Ovary (tissue), 10 donors: ENCODE measurements at places on chromosomes 13 and 19.
A peak's percentile ranks its signal among the peaks of the same experiment; 100 is the strongest.

- no peaks in the 10 kb centered on the region for H3K36me3 ChIP-seq
- H3K27ac ChIP-seq, result peak overlapping the region; percentile 92
- no peaks in the 10 kb centered on the region for H3K27me3 ChIP-seq
- H3K4me1 ChIP-seq, result peaks cover 35% of the 10 kb centered on the region
- H3K4me3 ChIP-seq, result peak overlapping the region; percentile 64
Observed at GRCh38 chr19:42284066-42284501, 15.0 kb downstream of the CIC start.

DNA sequence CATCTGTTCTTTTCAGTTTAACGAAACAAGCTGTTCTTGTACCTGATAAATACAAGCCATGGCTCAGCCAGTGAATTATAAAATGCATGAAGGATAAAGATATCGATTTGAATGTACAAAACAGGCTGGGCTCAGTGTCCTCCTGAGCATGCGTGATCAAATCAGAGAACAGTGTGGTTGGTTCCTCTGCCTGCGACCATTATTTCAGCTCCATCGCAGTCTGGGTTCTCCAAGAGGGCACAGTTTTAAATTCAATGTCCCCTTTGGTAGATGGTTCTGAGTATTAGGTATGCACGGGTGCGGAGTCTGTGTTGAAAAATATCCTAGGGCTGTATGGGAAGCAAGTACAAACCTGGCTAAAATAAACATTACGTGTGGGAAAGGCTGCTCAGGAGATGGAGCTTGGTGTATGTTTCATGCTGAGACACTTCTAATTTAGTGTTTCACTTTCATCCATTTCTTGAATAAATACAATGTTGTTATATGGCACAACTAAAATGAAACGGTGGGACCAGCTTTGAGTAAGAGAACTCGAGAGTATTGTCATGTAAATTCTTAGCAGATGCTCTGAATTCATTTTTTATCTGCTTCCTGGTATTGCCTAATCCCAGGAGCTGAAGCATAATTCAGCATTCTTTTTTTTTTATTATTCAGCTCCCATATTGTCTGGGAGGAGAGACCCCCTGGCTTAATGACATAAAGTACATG is 458.7 kb downstream of the MYO16 start:
- H3K4me1 ChIP-seq, result no peaks in the 10 kb centered on the region
- H3K4me3 ChIP-seq, result no peak overlapping the region
- H3K27ac ChIP-seq, result no peak overlapping the region
- H3K27me3 ChIP-seq, result no peaks in the 10 kb centered on the region
- no peak for DNase-seq

- DNase-seq, result no peak
- H3K27ac ChIP-seq, result no peak within 1 kb of the TSS
Observed at GRCh38 chr19:7874076-7874896, at the start of gene PRR36. Gene PRR36, minus strand, starts transcription at chr19:7874390. Its CDS starts 701 bp downstream, at chr19:7873689.

DNA sequence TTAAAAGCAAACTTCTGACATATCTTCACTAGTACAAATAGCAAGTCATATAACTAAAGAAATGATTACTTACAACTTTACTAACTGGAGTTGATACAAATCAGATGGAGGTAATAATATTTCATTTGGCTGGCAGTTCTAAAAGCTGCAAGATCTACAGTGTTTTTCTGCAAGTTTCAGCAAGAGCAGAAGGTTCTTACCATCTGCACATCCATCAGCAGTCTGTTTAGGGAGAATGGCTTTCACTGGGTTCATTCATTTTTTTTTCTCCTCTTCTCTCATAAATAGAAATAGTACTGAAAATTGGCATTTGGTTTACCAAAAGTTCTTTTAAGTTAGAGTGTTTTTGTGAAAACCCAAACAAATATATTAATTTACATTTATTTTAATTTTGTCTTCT is 3.1 kb upstream of the SHISA2 start:
- no peak overlapping the region for H3K27ac ChIP-seq
- no peak overlapping the region for H3K4me3 ChIP-seq
- no peaks in the 10 kb centered on the region for H3K36me3 ChIP-seq
- DNase-seq, result no peak
- peaks cover 4% of the 10 kb centered on the region for H3K4me1 ChIP-seq

GRCh38 chr13:73210218-73210883 is 151.5 kb downstream of the KLF5 start:
- no peak overlapping the region for H3K27ac ChIP-seq
- H3K4me1 ChIP-seq, result no peaks in the 10 kb centered on the region
- DNase-seq, result no peak
- H3K4me3 ChIP-seq, result no peak overlapping the region
- H3K27me3 ChIP-seq, result no peaks in the 10 kb centered on the region

- no peak for DNase-seq
- no peaks in the 10 kb centered on the region for H3K27me3 ChIP-seq
- no peaks in the 10 kb centered on the region for H3K36me3 ChIP-seq
- no peak overlapping the region for H3K4me3 ChIP-seq
- no peak overlapping the region for H3K27ac ChIP-seq
Observed at GRCh38 chr19:45082170-45082569, 3.1 kb downstream of the GEMIN7 start.

GRCh38 chr19:55149078-55150003 is at the start of gene TNNT1:
Gene TNNT1, minus strand, starts transcription at chr19:55149206. Its CDS starts 2,049 bp downstream, at chr19:55147157.
- no peak for DNase-seq
- no peaks in the 10 kb centered on the region for H3K4me1 ChIP-seq
- no peak within 1 kb of the TSS for H3K27ac ChIP-seq
- no peak within 1 kb of the TSS for H3K4me3 ChIP-seq

DNA sequence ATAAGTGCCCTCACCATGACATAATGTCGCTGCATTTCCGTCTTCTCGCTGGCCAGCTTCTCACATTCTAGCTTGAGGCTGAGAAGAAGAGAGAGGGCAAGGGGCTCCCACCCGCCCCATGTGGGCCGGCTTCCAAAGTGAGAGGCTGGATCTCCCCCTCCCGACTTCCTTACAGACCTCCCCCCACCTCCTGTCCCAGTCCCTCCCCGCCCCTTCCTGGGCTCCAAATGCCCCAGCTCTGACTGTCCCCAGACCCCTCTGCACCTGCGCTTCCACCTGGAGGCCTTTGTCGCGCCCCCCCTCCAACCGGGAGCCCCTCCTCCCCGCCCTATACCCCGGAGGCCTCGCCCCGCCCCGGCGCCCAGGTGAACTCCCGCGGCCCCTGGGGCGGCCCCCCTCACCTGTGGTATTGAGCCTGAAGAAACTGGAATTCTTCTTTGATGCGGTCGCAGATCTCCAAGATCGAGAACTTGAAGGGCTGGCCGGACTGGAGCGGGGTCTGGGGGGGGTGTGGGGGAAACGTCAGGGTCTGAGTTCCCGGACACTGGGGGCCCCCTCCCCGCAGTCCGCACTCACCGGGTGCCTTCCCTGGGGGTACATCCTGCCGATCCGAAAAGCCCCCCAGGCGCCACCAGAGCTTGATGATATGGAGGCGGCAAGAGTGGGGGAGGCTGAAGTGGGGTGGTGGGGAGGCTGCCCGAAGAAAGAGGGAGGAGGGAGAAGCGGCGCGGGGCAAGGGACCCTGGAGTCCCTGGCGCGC is 595 bp downstream of the TLE2 start:
- H3K27ac ChIP-seq, result peak overlapping the region; percentile 51
- peak; percentile 53 for DNase-seq
- H3K4me1 ChIP-seq, result no peaks in the 10 kb centered on the region
- H3K4me3 ChIP-seq, result peak overlapping the region; percentile 76
- H3K36me3 ChIP-seq, result no peaks in the 10 kb centered on the region

DNA sequence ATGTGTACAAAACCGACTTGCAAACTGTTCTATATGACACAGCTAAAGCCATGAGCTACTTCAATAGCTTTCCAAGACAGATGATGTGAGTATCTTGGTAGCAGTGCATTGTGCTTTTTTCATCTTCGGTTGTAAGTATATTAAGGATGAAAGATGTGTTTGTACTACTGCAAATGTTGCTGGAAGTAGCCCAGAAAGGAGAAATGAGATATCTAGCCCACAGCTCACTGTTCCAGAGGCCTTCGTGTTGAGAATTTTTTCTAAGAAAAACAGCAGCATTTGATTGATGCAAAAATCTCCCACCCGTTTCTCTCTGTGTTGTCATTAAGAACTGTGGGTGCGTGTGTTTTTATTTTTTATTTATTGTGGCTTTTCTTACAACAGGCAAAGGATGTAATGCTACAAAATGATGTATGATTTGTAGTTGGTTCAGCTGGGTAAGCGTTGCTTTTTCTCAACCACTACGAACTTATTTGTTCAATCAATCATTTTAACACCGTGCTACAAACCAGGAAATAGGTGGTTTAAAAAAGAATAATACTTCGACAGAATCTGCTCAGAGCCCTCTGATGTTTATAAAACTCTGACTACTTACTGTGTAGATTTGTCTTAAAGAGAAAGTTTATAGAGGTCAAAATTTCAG is 41.6 kb upstream of the RFC3 start:
- no peaks in the 10 kb centered on the region for H3K4me1 ChIP-seq
- no peak overlapping the region for H3K27ac ChIP-seq
- no peaks in the 10 kb centered on the region for H3K27me3 ChIP-seq
- H3K36me3 ChIP-seq, result no peaks in the 10 kb centered on the region

- H3K4me1 ChIP-seq, result no peaks in the 10 kb centered on the region
- no peak overlapping the region for H3K27ac ChIP-seq
- H3K4me3 ChIP-seq, result no peak overlapping the region
Observed at GRCh38 chr13:41467425-41467945, 10.1 kb downstream of the RGCC start.

- H3K36me3 ChIP-seq, result no peaks in the 10 kb centered on the region
- no peaks in the 10 kb centered on the region for H3K27me3 ChIP-seq
- no peak for DNase-seq
- no peaks in the 10 kb centered on the region for H3K4me1 ChIP-seq
Observed at GRCh38 chr13:83620530-83621220, 261.6 kb downstream of the SLITRK1 start.

DNA sequence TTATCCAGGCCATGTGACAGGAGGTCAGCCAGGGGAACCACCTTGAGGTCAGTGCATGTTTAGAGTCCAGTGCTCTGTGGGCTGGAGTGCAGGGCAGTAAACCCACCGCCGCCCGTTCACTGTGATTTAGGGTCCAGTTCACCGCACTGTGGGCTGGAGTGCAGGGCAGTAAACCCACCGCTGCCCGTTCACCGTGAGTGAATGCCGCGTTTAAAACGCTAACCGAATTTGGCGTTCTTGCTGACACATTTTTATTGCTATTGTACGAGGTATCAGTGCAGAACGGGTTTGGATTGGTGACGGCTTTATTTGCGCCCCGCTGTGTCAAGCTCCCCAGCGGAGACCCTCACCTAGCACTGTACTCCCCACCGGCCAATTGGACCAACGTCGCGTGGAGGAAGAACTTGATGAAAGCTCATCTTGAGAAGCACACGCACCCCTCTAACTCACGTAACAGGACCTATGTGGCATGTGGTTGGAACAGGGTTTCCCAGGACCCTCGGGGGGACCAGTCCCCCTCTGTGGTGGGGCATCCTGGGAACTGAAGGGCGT is 27.9 kb downstream of the C13orf46 start:
- no peaks in the 10 kb centered on the region for H3K27me3 ChIP-seq
- DNase-seq, result peak; percentile 10
- no peaks in the 10 kb centered on the region for H3K4me1 ChIP-seq
- H3K27ac ChIP-seq, result no peak overlapping the region

DNA sequence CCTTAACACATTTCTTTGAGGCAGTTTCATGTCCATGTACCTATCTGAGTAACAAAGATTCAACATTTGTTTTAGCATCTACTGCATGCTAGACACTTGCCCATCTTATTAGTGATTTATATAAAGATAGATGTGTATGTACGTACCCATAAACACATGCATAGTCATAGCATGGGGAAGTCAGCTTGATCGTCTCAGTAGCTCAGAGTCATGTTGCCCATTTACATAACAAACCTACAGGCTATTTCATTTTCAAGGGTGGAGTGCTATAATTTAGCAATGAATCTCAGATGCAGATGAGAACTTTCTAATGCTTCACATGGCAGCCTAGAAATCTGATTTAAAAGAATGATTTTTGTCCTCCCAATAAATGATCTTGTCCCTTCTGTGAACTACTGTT is 23.5 kb downstream of the FLT1 start:
- no peaks in the 10 kb centered on the region for H3K4me1 ChIP-seq
- no peaks in the 10 kb centered on the region for H3K27me3 ChIP-seq
- no peak for DNase-seq
- no peak overlapping the region for H3K27ac ChIP-seq
- no peak overlapping the region for H3K4me3 ChIP-seq

GRCh38 chr13:36717017-36717416 is 43.2 kb downstream of the SERTM1 start:
- H3K36me3 ChIP-seq, result no peaks in the 10 kb centered on the region
- H3K4me1 ChIP-seq, result no peaks in the 10 kb centered on the region
- no peak overlapping the region for H3K4me3 ChIP-seq
- H3K27me3 ChIP-seq, result no peaks in the 10 kb centered on the region
- DNase-seq, result no peak
- no peak overlapping the region for H3K27ac ChIP-seq

- no peaks in the 10 kb centered on the region for H3K36me3 ChIP-seq
- no peaks in the 10 kb centered on the region for H3K27me3 ChIP-seq
- no peaks in the 10 kb centered on the region for H3K4me1 ChIP-seq
- DNase-seq, result no peak
- H3K27ac ChIP-seq, result no peak overlapping the region
Observed at GRCh38 chr13:77372275-77372674, 45.4 kb upstream of the MYCBP2 start.

DNA sequence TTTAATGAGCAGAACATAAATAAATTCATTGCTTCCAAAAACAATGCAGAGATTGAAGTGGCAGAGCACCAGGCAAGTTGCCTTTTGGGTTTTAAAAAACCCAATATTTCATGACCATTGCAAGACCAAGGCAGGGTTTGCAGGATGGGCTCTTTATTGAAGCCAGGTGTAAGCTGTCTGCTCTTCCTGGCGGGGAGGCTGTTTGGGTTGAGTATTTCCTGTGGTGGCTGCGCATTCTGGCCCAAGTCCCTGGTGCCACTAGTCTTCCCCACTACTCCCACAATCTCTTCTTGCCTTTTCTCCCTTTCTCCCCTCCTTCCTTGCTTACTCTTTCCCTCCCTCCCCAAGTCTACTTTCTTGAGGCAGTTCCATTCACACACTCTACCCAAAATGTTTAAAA is 116.4 kb downstream of the AKAP11 start:
- DNase-seq, result no peak
- H3K27me3 ChIP-seq, result no peaks in the 10 kb centered on the region
- H3K36me3 ChIP-seq, result no peaks in the 10 kb centered on the region
- H3K4me3 ChIP-seq, result no peak overlapping the region
- no peak overlapping the region for H3K27ac ChIP-seq
- H3K4me1 ChIP-seq, result no peaks in the 10 kb centered on the region

- H3K27me3 ChIP-seq, result no peaks in the 10 kb centered on the region
- no peak overlapping the region for H3K27ac ChIP-seq
- no peaks in the 10 kb centered on the region for H3K4me1 ChIP-seq
- H3K36me3 ChIP-seq, result no peaks in the 10 kb centered on the region
Observed at GRCh38 chr13:64505336-64505910, 2724.7 kb downstream of the PCDH9 start.

- no peak for DNase-seq
- H3K4me1 ChIP-seq, result no peaks in the 10 kb centered on the region
- H3K27me3 ChIP-seq, result no peaks in the 10 kb centered on the region
- no peaks in the 10 kb centered on the region for H3K36me3 ChIP-seq
- H3K27ac ChIP-seq, result no peak overlapping the region
Observed at GRCh38 chr19:7988307-7988706, 17.1 kb downstream of the ELAVL1 start.

- DNase-seq, result no peak
- no peaks in the 10 kb centered on the region for H3K27me3 ChIP-seq
- no peak overlapping the region for H3K27ac ChIP-seq
- peaks cover 5% of the 10 kb centered on the region for H3K4me1 ChIP-seq
Observed at GRCh38 chr13:97211300-97211699, 10.8 kb upstream of the MBNL2 start.
